ENCODE measurements at places on chromosomes 5 and 9.

GRCh38 chr9:72506615-72507014 lies 14.8 kb upstream of the TMC1 start:
- no peak for DNase-seq

DNA sequence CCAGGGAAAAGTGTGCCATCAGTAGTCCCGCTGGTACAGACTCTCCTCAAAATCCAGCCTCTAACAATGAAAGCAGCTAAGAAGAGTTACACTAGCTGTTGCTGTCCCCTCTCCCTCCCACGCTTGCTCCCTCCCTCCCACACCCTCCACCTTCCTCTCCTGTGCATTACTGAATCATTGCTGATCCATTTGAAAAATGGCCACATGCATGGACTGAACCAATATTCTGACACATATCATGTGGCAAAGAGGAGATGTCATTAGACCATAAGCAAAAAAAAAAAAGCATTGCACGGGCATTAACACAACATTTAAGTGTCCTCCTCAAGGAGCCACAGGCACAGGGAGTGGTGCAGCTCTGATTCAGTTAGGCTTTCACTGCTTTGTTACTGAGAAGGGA lies 37.9 kb downstream of the LHFPL2 start:
- DNase-seq, result no peak

GRCh38 chr9:131804826-131805225 lies 65.0 kb upstream of the RAPGEF1 start:
- no peak for DNase-seq

DNA sequence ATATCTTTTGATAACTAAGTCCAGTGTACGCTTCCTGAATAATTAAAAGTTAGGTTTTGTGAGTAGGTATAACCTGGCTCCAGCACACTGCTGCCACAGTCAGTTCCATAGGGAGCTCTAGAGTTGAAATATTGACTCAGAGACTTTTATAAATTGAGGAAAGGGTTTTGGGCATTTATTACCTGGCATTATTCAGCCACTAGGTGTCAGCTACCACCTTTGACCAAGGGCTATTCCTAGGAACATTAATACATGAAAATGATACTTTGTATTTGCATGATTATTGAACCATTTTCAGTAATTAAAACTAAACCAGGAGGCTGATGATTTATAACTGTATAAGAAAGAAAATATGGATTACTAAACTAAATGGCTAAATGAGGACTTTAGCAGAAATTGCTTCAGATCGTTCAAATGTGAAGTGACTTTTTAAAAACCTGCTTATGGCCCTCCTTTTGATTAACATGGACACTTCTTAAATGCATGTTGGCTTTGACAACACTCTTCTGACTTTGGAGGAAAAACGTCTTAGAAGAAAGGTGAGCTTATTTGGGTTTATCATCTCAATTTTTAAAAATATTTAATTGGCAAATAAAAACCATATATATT lies 83.0 kb downstream of the SMC2 start:
- no peak for DNase-seq

DNA sequence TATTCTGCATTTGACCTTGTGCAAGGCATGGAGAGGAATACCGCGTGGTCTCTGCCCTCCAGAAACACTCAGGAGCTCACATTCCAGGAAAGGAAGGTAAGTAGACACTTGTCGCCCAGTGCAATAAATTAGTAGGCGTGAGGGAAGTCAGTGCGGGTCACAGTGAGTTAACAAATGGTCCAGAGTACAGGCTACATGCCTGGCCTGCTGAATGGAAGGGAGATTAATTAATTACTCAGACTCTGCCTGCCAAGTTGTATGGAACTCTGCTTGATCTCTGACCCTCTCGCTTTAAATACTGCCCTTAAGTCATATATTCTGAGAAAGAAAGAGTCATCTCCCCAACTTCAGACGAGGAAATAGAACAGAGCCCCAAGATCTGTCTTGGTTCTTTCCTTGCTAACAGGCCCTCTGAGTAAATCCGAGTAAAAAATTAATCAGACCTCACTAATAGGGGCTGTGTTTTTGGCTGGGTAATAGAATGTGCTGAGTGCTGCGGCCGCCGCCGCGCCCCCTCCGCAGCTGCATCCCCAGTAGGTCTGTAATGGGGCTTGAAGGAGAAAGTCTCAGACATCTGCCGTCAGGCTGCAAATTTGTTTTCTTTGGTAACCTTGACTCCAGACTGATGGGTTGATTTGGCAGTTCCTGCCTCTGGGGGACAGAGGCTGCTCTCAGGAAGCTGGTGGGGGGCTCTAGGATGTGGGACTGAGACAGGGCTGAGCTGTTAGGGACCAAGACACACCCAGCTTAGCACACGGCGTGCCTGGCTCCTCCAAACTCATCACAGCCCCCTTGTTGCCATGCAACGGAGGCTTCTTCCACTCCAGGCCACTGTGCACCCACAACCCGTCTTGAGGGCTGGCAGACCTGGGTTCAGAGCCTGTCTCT lies 144.4 kb downstream of the NSG2 start:
- no peak for DNase-seq

DNA sequence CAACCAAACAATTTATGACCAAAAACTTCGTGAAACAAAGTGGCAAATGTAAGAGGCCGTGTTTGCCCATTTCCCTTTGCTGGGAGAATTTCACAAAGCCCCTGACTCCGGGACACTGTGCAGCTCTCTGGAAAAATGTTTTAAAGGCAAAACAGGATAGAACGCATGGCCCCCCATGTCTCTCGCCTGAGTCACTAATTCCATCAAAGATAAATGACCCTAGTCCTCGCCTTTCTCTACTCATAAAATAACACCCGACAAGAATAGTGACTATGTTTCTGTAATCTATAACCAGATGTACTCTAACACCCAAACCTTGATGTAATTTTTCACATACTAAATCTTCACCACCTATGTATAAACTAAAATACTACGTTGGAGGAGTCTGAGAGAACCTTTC lies 55.7 kb upstream of the SAP30L start:
- no peak for DNase-seq

All from stimulated activated naive CD8-positive, alpha-beta T cell treated with anti-CD3 and anti-CD28 coated beads, Interleukin-15, Interleukin-2, amounts not matched to agents 100 U/mL and 50 U/mL, for 24 hours (primary cell).